ENCODE measurements at places on chromosomes 12 and 14. TPM values are rescaled to one million over a fixed set of nuclear protein-coding genes. Genes with fewer than 3 reads are reported as not detected.

The STX2 gene
- 12.4 TPM for total RNA-seq

DNA sequence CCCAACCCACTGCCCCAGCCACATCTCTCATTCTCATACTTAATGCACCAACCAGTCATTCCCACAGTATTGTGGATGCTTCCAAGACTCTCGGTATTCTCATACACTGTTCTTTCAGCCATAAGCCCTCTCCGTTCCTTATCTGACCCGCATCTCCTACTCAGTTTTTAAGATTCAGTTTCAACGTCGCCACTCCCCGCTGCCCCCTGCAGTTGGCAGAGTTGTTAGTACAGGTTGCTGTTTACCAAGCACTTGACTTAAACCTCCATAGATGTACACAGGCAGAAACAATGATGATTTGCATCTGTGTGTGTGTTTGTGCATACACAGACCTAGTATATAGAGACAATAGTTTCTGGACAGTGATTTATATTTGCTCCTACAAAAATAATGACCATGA is 40.2 kb downstream of the PAH start:
- no peak for DNase-seq

DNA sequence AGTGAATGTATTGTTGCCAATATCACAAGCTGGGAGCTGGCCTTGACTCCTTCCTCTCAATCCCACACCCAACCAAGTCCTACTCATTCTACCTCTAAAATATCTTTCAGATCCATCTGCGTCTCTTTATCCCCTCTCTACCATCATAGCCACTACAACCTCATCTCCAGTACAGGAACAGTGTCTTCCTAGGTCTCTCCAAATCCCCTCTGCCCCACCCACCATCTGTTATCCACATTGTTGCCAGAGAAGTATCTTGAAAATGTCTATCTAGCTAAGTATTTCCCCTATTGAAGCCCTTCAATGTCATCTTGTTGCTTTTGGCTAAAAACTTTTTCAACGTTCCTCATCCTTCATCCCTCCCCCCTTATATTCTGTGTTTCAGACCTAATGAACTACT is 244.7 kb downstream of the C12orf75 start:
- no peak for DNase-seq

GRCh38 chr12:94832780-94833681 is 170.5 kb downstream of the NDUFA12 start:
- no peak for DNase-seq

DNA sequence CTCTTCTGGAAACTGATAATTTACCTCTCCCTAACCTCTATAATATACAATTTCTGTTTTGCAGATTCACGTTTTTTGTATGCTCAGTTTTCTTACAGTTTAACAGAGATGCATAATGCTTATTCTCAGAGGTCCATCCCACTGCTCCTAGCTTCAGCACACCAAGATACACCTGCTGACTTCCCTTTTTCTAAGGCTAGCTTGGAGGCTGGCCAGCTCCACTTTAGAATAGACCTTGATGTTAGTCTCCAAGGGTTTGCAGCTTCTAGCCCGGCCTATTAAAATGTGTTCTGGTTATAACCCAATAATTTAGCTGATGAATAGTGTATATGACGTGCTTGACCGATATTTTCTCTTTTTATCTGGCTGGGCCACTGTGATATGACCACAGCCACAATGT is 261.2 kb downstream of the EGLN3 start:
- no peak for DNase-seq
